ENCODE measurements at places on chromosomes 16 and 17.

DNA sequence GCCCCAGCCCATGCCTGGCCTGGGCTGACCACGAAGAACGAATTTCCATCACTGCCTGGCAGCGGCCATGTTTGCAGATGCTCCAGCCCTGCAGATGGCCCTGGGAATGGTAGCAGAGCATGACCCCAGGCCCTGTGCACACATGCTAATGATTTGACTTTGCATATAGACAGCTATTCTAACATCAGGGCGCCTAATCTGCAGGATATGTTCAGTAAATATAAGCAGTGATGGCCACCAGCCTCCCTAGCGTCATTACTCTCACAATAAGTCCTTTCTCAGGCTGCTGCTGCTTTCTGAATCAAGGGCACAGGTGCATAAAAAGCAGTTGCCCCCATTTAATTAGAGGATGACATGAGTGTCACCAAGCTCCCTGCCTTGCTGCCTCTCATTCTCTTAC lies 24.2 kb downstream of the DNAH9 start:
- no peak for DNase-seq

DNA sequence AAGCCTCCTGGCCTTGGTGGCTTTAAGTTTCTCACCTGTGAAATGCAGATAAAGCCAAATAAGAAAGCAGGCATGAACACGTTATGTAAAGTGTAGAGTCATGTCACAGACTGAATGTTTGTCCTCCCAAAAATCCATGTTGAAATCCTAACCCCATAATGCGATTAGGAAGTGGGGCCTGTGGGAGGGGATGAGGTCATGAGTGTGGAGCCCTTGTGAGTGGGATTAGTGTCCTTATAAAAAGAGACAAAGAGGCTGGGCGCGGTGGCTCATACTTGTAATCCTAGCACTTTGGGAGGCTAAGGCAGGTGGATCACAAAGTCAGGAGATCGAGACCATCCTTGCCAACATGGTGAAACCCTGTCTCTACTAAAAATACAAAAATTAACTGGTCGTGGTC lies 19.5 kb upstream of the C16orf78 start:
- DNase-seq, result no peak

DNA sequence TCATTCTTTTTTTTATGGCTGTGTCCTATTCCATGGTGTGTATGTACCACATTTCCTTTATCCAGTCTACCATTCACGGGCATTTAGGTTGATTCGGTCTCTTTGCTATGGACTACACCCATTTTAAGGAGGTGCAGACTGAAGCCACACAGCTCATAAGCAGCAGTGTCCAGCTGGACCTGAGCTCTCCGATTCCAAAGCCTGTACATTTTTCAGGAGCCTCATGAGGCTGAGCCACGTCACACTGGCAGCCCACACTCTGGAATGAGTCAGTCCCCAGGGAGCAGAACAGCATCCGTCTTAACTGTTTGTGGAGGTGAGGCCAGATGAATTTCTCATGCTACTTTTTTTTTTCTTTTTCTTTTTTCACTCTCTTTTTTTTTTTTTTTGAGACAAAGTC lies 116.1 kb downstream of the C16orf95 start:
- peak; percentile 4 for DNase-seq

GRCh38 chr17:77697480-77698400 lies 260.8 kb upstream of the TNRC6C start:
- DNase-seq, result no peak

DNA sequence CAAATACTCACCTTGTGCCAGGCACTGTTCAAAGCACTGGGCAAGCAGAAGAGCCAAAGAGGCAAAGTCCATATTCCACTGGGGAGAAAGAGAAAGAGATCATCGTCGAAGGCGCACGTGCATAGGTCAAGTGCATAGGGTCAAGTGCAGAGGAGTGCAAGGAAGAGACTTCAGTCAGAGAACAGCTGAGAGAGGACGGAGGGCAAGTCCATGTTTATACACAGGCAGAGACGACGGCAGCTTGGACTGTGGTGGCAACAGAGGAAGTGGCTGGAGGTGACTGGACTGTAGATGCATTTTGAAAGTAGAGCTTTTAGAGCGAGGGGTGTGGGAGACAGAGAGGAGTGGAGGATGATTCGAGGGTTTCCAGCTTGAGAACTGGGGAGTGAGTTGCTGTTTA lies 74.7 kb upstream of the SDK2 start:
- DNase-seq, result no peak

- peak; percentile 22 for DNase-seq
Measured at GRCh38 chr16:85616607-85617321, 3.6 kb downstream of the GSE1 start.

GRCh38 chr17:51258756-51259563 lies 889 bp downstream of the MBTD1 start:
- DNase-seq, result no peak

- no peak for DNase-seq
Measured at GRCh38 chr17:80981062-80981902, 10.4 kb upstream of the CHMP6 start.

DNA sequence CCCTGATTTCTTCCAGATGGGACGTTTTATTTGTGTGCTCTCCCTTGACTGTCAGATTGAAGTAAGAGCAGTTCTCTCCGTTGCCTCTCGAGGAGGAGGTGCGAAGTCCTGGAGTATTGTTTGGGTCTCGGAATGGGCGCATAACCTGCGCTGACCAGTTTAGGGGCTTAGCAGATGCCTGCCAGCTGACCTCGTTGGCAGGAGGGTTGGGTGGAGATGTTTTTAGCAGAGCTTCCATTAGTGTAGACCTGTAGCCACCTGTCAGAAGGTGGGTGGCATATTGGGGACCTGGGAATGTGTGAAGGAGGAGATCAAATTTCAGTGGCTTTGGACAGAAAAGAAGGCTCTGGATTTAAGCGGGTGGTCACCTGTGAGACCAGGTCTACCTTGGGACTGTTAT lies 3.6 kb downstream of the RASD1 start:
- no peak for DNase-seq

- DNase-seq, result no peak
Measured at GRCh38 chr17:22171631-22172030, 479.3 kb downstream of the KCNJ18 start.

GRCh38 chr16:28878083-28878926 lies at the start of gene ATP2A1:
Gene ATP2A1 (plus strand): TSS chr16:28878488. CDS start chr16:28878672, 184 bp downstream.
- no peak for DNase-seq

DNA sequence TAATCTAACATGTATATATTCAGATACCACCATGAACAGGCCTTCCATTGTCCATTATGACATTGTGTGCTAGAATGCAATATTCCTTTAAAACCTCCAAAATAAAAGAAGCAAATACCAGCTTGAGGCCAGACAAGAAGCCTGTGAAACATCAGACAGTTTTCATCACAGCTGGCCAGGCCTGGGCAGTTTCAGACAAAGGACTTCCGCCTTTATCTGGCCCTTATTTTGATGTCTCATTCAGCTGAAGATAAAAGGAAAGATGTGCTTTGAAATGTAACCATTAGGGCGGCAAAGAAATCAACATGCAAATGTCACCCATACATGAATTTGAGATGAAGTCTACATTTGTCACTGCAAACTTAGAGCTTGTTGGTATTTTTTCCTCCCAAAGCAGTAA lies 737.5 kb downstream of the KCNJ2 start:
- no peak for DNase-seq

DNA sequence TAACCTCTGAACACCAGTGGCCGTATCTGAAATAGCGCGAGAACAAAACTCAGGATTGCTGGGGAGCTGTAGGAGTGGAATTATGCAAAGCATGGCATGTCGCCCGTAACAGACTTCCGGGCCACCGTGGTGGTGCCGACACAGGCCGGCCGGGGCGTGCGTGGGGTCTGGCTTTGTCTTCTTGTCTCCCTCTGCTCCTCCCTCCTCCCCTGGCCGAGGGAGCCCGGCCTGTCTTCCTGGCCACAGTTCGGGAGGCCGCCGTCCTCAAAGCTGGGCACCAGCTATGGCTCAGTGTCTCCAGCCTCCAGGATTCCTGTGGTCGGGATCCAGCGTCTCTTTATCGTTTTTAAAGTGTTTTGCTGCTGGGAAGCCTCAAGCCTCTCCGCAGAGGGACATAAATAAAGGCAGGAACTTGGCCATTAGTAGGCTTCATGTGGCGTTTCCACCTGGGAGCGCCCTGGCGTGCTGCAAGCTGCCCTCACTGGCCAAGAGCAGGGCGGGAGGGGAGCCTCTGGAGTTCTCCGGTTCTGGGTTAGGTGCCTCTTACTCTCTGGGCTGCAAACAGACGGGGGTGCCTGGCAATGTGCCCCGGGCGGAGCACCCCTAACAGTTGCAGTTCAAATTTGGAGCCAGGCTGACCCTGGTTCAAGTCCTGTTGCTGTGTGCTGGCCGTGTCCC lies 22.0 kb upstream of the NPTX1 start:
- DNase-seq, result no peak

DNA sequence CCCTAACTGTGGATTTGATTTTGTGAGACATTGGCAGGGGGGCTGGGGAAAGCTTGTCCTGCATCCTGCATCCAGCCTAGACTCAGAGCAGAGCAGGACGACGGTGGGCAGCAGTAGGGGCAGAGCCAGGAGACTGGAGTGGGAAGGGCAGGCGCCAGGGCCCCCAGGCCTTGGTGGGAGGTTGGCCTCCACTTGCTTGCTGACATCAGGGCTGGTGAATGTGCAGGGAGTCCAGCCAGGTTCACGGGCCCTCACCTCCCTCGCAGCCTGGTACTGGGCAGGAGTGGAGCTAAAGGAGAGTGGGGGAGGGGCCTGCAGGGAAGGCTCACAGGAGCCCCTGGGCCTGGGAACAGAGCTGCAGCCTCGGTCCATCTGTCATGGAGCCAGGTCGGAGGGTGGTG lies 2.2 kb upstream of the SMTNL2 start:
- DNase-seq, result no peak
